GM23248 (cell line): ENCODE measurements at places on chromosomes 6 and 20.
A peak's percentile ranks its signal among the peaks of the same experiment; 100 is the strongest.

DNA sequence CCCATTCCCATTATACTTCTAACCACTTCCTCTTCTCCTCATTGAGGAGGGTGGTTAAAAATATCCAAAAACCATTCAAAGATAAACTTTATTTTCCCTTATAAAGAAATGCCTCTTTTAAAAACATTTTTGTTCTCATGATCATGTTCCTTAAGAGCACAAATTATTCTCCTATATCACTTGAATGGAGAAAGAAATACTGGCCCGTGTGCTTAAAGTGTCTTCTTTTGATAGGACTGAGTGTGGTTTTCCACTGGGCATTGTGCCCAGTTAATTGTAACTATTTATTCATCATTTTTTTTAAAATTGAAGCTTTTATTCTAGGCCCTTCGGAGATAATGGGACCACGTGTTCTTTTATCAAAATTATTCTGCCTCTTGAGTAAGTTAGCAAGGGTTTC is 871.5 kb downstream of the QKI start:
- no peak for DNase-seq

- DNase-seq, result peak; percentile 74
Measured at GRCh38 chr6:75735491-75736186, 13.4 kb upstream of the MYO6 start.

DNA sequence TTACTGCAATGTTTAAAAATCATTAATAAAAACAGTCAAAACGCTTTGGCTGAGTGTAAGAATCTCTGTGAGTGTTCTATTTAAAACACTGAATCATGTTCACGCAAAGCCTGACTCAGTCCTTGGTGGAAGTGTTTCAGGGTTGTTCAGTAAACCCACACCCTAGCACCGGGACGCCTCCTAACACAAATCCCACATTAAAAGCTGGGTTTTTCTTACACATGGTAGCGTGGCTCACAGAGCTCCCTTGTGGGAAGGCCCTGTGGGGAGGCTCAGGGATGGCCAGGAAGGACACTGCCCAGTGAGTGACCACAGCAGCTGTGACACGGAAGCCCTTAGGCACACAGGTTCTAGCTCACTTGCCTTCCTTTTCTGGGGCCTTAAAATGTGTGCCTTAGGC is 80.2 kb downstream of the GMPR start:
- DNase-seq, result peak; percentile 97

- no peak for DNase-seq
Measured at GRCh38 chr6:85637579-85637978, 5.1 kb downstream of the SYNCRIP start.

GRCh38 chr6:166719019-166719418 is 92.0 kb upstream of the RPS6KA2 start:
- no peak for DNase-seq

- no peak for DNase-seq
Measured at GRCh38 chr6:96786336-96786735, 50.9 kb downstream of the GPR63 start.

GRCh38 chr6:35786810-35787209 is 6.0 kb downstream of the CLPSL1 start:
- peak; percentile 48 for DNase-seq

DNA sequence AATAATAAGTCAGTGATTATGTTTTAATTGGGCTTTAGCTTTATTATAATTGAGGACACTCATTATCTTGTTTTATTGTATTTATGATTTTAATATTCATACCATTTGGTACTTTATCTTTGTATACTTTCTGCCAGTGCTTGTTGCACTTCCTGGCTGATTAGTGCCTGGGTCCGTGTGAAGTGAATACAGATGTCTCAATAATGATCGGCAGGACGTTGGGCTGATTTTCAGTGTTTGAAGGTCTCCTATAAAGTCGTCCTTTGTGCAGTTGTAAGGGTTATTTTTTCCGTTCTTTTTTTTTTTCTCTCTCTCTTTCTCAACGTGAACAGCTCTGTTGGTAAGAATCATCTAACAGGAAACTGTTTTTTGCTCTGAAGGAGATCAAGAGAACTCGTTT is 450.0 kb upstream of the POU3F2 start:
- DNase-seq, result no peak

DNA sequence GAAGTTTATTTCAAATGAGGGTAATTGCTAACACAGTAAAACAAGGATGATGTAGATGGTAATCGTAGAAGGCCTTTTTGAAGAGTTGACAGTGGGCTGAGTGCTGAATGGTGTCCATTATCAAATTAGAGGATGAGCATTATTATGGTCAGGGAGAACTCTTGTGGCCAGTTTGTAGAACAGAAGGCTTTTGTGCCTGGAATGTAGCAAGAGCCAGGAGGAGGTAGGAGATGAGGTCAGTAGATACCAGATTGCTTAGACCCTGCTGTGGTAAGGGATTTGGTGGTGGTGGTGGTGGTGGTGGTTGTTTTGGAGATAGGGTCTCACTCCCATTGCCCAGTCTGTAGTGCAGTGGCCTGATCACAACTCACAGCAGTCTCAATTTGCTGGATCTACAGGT is 6.2 kb downstream of the CSE1L start:
- DNase-seq, result peak; percentile 8

DNA sequence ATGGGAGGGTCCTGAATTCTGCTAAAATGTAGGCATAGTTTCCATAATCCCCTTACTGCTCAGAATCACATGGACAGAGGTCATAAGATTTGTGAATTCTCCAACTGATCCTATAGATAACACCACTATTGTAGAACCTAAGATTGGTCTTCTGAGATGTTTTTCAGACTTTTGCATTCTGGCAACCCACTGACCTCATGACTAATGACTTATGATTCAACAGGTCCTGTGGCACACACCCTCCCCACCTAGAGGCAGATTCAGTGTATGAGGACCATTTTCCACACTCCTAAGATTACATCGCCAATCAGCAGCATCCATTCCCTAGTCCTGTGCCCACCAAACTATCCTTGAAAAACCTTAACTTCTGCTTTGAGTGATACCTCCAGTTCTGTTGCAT is 207.2 kb downstream of the BTBD9 start:
- peak; percentile 64 for DNase-seq

DNA sequence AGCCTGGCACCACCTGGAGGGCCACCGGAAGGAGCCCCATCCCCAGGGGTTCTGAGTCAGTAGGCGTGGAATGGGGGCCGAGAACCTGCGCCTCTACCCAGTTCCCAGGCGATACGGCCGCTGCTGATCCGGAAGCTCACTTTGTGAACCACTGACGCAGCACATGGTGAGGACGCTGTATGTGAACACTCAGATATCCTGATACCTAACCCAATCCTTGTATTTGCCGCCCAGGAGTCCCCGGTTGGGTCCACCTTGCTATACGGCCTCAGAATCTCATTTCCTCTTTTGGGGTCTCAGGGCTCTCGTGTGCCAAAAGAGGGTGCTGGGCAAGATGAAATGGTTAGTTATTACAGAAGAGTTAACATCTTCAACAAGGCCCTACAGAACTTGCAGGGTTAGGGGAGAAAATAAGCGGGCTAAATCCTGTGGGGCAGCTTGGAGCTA is 604 bp upstream of the RAB5IF start:
- DNase-seq, result no peak

DNA sequence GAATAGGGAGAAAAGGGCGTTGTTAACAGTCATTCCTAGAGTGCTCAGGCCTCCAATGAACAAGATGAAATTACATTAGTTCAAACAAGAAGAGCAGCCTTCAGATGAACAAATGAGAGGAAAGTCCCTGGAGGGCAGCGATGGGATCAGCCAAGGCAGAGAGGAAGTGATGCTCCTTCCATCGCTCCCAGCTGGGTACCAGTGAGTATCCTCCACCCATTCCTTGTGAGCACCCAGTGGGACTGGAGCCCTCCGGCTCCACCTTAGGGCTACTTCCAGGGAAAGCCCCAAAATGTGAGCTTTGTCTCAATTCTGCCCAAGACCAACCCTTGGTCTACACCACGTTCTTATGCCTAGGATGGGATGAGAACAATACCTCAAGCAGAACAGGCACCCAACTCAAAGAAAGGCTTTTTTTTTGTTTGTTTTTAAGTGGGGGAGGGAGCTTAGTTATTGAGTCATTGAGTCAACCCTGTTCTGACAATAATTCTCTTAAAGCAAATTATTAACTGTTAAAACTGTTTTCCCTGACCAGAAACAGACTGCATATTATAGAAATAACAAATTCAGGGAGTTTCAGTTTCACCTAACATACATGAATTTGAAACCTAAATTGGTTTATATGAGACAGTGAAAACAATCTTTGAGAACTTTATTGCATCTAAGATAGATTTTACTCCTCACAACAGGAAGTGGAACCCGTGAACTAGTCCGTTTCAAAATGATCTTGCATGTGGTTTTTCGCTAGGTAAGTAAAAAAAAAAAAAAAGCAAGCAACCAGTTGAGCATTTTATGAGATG is 106.9 kb downstream of the IPCEF1 start:
- DNase-seq, result no peak

- DNase-seq, result no peak
Measured at GRCh38 chr6:69846770-69847491, 19.4 kb upstream of the COL19A1 start.

- DNase-seq, result no peak
Measured at GRCh38 chr6:123589317-123589716, 47.4 kb downstream of the TRDN start.

- no peak for DNase-seq
Measured at GRCh38 chr6:1403851-1404712, 14.7 kb downstream of the FOXF2 start.

- DNase-seq, result no peak
Measured at GRCh38 chr6:68045193-68045592, 589.9 kb upstream of the ADGRB3 start.

GRCh38 chr20:53879048-53879684 is 191.2 kb downstream of the BCAS1 start:
- DNase-seq, result no peak

- no peak for DNase-seq
Measured at GRCh38 chr6:62998022-62998421, 213.2 kb upstream of the FKBP1C start.

- DNase-seq, result peak; percentile 85
Measured at GRCh38 chr20:24773751-24774201, 175.3 kb upstream of the CST7 start.

GRCh38 chr20:56400001-56400640 is 7.7 kb downstream of the CSTF1 start:
- DNase-seq, result peak; percentile 84

- DNase-seq, result peak; percentile 8
Measured at GRCh38 chr20:7161690-7162089, 394.2 kb downstream of the BMP2 start.

DNA sequence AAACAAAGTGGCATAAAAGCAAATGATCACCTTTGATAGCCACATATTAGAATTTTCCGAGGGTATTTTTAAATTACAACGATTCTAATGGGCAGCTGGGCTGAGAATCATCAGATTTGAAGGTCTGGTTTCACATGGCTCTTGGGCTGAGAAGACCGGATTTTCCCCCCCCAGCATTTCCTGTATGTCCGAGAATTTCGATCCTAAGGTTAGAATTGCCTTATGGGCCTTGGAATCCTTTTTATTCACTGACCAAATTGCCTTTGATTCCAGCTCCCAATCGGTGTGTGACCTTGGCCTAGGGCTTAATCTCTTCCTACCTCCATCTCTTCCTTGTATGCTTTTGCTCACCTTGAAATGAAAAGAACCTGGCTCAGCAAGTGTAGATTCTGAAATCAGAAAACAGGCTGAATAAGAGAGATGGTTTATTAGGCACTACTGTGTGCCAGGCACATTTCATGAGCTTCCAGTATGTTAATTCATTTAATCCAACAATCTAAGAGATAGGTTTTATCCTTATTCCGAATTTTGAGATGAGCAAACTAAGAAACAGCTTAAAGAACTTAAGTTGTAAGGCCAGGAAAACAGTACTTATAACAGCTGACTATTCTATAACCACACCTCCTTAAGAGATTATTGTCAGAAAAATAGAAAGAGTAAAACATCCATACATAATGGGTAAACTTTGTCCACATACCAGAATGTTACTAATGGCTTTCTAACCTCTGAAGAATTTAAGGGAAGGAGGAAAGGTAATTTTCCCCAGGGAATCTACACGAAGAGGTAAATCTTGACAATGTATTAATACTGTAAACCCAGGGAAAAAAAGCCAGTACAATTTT is 39.4 kb downstream of the HFE start:
- DNase-seq, result no peak

DNA sequence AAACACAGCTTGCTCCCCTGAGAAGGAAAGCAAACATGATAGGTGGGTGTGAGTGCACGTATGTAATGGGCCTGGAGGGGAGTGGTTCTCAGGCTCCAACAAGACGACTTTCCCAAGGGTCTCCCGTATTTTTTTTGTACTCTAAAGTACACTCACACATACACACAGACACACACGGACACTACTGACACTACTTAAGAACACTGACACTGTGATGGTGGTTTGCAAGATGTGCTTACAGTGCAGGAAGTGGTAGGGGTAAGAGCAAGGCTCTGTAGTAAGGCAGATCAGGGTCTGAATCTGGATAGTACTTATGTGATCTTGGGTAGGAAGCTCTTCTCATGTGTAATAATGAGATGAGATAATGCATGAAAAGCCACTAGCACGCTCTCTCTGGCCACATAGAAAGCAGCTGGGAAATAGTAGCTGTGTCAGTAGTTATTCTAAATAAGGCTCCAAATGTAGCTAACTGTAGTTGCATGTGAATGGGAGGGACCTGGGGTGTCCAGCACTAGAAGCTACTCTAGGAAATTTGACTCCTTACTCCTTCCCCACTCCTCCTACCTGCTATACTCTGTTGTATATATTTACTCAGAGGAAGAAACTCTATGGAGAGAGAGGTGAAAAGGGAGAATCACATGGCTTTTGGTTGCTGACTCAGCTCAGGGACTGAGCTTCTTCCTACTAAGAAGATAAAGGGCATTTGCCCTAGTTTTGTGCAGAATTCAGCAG is 8.4 kb upstream of the ZBTB24 start:
- DNase-seq, result peak; percentile 26

- DNase-seq, result no peak
Measured at GRCh38 chr6:56684342-56685101, 41.8 kb upstream of the DST start.

DNA sequence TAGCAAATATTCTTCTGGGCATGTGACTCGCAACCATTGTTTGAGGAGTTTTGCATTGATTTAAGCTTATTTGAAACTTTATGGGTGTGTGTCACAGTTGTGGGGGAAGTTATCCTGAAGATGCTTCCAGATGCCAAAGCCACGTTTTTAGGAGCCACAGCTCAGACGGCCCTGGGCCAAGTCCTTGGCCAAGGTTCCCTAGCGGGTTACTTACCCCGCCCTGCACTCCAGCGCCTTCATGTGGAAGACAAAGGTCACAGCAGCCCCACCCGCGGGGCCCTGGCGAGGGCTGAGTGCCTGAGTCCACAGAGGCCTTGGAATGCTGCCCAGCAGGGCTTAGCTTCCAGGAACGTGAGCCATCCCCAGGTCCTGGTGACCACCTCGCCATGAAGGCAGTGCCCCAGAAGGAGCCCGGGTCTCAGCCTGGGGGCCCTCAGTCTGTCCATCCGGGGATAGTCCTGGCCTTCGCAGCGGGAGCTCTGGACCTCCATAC is 308.3 kb downstream of the CDH4 start:
- DNase-seq, result peak; percentile 65

- no peak for DNase-seq
Measured at GRCh38 chr6:23036406-23036983, 467.1 kb downstream of the HDGFL1 start.

DNA sequence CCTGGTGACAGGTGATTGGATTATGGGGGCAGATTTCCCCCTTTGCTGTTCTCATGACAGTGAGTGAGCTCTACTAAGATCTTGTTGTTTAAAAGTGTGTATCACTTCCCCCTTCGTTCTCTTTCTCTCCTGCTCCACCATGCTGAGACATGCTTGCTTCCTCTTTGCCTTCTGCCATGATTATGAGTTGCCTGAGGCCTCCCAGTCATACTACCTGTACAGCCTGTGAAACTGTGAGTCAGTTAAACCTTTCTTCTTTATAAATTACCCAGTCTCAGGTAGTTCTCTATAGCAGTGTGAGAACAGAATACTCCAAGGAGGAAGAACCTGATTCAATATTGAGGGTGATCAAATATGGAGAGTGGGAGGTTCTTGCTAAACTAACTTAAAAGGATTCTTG is 724.9 kb downstream of the DOK5 start:
- no peak for DNase-seq
